ENCODE measurements at places on chromosomes 5 and 9.

DNA sequence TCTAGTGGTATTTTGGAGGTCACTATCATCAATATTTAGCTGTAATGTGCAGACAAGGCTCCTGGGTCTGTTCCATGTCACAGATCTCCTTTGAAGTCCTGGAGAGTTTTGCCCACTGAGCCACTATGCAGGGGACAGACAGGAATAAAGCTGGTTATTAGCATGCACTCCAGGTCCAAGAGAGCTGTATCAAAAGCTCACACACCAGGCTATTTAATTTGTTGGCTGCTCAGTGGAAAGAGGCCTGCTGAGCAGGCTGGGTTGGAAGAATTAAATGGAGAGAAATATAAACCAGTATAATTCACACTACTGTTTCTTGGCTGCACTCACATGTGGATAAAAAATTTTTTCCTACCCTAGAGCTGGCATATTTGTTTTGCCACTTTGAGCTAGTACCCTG lies 113.8 kb upstream of the TAF11L2 start:
- no peak for DNase-seq

DNA sequence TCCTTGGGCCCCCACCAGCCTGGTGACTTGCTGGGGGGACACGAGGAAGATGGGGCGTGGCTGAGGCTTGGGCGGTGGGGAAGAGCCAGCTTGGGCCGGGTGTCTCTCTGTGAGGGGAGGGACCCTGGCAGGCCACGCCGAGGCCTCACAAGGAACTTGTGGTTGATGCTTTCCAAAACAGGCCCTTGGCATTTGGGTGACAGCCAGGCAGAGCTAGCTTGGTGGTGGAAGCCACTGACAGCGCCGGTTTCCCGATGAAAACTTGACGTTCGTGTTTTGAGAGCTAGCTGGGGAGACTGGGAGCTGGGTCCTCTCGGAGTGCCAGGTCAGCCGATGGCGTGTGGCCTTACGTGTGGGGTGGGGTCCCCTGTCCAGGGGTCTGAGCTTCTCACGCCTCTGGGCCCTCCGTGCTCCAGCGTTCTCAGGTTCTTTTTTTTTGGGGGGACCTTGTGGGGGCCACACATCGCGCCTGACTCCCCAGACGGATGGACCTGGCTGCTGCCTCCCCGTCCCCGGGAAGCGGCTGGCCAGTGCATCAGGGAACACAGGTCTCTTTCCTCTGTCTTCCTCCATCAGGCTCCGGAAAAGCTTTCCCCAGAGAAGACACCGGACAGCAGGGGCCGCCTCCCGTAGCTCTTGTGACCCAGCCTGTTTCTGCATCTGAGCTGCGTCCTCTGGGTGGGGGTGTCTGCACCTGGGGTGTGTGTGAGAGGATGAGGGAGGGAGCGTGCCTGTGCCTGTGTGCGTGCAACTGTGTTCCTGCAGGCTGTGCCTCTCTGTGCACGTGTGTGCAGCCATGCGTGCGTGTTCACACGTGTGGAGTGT lies 129.3 kb upstream of the LPCAT1 start:
- DNase-seq = no peak

DNA sequence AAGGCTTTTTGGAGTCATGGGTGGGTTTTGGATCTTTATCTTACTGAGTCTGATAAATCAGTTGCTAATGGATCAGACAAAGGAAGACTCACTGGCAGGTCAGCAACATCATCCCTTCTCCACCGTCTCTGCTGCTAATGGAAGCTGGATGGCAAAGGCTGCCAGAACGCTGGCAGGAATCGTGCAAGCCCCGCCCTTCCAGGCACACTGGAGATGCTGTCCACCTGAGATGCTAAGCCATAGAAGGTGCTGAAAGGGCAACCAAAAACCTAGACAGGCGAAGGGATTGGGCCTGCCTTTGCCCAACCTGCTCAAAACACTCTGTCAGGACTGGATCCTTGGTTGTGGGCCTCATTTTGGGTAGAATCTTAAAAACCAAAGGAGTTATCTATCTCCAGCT lies 139.5 kb upstream of the FSTL4 start:
- no peak for DNase-seq

DNA sequence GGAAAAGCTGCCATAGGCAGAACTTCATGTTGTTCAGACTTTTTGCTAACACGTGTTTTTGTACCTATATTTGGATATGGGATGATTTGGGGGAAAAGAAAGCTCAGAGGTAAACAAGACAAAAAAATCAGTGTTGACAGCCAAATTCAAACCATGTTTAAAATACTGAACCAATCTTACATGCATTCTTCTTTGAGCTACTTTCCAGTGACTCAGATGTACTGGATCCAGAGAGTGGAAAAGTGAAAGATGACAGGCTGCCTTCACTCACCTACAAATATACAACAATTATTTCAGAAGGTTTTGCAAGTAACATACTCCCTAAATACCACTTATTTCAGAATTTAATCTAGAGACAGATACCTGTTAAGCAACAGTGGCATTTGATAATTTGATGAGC lies 165.7 kb downstream of the MPDZ start:
- no peak for DNase-seq

GRCh38 chr5:36685631-36686288 lies 79.4 kb downstream of the SLC1A3 start:
- no peak for DNase-seq

GRCh38 chr5:40485021-40485998 lies 194.4 kb upstream of the PTGER4 start:
- no peak for DNase-seq

DNA sequence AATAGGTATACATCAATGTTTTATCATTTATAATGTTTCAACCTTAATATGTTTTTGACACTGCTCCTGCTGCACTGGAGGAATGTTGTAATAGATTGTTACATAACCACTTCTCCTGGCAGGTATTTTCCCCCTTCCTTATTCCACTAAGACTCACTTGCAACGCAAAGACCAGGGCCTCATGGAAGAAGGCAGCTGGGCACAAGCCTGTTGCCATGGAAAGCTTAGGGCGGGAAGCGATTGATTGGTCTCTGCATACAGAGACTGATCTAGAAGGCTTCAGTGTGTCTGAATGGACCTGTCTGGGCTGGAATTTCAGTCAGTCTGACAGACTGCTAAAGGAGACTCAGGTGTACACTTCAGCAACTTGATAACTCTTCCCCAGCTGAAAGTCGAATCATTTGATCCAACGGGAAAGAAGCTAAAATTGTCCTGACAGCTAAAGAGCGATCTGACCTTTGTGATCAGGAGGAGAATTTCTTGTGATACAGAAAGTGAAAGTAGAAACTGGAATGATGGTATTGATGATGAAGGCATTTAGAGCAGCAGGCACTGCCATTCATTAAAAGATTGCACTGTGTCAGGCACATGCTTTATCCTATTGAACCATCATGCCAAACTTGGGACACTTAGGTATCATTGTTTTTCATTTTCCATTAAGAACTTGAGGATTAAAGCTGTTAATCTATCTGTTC lies 65.1 kb downstream of the GRIA1 start:
- DNase-seq = no peak

DNA sequence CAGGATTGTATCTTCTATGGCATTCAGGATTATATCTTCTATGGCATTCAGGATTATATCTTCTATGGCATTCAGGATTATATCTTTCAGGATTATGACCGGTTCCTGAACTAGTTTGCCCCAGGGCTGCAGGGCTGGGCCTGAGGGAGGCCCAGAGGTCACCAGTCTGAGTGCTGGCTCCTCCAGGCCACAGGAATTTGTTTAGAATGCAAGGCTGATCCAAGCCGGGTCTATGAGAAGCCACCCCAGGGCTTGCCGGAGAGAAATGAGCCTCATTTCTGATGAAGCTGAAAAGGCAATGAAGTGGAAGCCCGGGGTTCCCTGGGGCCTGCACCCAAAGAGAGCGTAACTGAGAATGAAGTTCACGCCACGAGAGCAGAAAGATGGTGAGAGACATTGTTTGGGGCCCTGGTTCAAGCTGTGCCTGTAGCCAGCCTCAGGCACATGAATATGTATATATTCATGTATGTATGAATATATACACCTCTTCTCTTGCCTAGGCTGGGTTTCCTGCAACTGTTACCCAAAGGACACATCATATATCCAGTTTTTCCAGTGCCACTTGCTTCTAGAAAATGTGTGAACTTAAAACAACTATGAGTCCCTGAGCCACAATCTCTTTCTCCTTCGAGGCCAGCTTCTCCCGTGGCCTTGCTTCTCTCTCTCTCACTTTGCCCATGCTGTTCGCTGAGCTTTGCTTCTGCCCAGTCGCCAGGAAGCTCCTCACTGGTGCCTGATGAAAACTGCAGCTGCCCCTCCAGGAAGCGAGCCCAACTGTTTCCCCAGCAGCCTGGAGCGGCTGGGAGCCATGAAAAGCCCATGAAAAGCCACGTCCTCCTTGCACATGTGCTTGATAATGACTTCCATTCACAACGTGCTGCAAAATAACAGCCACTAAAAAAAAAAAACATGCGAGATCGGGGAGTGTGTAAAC lies 62.3 kb downstream of the GTF3C4 start:
- no peak for DNase-seq

- DNase-seq = no peak
These were observed 157.8 kb downstream of the ARHGEF28 start for GRCh38 chr5:73783828-73784227.

DNA sequence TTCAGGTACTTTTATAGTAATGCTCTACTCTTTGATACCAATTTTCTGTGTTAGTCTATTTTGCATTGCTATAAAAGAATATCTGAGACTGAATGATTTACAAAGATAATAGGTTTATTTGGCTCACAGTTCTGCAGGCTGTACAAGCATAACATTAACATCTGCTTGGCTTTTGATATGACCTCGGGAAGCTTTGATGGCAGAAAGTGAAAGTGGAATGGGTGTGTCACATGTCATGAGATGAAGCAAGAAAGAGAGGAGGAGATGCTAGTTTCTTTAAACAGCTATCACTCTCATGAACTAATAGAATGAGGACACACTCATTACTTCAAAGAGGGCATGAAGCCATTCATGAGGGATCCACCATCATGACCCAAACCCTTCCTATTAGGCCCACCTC lies 270.9 kb upstream of the IL12B start:
- DNase-seq = no peak
